ENCODE measurements at places on chromosomes 6 and 20. TPM values are rescaled to one million over a fixed set of nuclear protein-coding genes. Genes with fewer than 3 reads are reported as not detected.

DNA sequence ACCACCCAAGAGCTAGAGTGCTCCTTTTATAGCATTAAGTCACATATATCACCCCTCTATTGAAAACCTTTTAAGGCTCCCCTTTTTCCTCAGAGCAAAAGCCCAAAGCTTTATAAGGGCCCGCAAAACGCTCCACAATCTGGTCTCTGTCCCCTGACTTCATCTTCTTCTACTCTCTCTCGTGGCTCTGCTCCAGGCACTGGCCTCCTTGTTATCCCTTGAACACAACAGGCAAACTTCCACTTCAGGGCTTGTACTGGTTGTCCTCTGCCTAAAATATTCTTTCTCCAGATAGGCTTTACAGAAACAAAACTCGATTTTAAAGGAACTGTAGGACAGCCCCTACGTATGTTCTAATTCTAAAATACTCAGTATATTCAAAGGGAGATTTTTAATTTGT lies 44.0 kb upstream of the SPDEF start:
- DNase-seq, result peak; percentile 82

GRCh38 chr6:71157345-71157744 lies 131.3 kb upstream of the OGFRL1 start:
- no peak for DNase-seq

DNA sequence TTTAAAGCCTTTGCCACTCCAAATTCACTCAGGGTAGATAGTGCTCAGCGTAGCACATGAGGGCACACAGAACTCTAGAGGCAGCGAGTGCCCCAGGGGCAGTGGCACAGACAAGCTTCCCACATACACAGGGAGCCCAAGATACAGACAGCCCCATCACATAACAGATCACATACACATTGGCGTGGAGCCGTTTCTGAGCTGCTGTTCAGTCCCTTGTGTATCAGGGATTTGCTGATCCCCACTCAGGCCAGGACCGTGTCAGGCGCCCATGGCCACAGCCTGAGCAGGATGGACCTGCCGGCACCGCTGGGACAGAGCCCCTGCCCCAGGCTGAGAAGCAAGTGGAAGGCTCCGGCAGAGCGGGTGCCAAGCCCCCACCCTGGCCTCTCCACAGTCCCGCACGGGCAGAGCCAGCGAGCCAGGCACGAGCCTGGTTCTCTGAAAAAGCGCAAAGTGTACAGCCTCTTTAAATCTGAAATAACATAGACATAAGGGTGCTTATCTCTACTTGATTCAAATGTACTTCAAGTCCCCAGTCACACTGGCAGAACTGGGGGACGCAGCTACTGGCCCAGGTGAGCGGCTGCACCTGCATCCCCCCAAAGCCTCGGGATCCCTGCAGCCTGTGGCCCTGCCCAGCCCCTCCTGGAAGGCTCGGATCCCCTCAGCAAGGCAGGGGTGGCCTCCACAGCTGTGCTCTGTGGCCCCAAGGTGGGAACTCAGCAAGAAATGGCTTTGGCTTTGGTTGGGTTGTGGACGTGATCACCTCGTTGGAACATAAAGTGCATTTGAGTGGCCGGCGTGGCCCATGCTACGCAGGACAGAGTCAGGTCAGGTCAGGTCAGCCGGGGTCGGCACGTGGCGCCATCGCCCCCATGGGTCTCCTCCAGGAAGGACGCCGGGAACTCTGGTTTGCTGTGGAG lies 231.3 kb downstream of the ERMARD start:
- no peak for DNase-seq

DNA sequence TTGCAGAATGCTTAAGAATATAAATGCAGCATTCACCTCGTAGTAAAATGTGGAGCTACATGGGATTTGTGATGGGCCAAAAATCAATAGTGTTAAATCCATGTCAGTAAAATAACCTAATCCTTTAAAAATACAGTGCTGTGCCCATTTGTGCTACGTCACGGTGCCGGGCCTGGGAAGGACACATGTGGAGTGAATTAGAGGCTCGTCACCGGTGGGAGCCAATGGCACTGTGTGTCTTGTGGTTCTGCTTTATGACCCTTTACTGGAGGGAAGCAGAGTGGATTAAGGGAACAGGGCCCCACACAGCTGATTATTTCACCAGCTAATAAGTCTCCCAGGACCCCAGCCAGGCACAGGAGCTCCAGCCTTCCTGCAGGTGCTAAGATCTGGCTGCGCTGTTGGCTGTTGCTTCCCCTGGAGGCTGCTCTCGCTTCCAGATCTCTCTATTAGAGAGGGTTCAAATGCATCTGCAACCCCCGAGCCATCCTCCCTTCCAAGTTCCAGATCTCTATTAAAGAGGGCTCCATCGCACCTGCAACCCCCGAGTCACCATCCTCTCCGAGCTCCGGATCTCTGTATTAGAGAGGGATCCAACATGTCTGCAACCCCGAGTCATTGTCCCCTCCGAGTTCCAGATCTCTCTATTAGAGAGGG lies 405.8 kb downstream of the CDH4 start:
- no peak for DNase-seq

- peak; percentile 22 for DNase-seq
These were observed 26.1 kb upstream of the FANCE start for GRCh38 chr6:35426074-35426473.

DNA sequence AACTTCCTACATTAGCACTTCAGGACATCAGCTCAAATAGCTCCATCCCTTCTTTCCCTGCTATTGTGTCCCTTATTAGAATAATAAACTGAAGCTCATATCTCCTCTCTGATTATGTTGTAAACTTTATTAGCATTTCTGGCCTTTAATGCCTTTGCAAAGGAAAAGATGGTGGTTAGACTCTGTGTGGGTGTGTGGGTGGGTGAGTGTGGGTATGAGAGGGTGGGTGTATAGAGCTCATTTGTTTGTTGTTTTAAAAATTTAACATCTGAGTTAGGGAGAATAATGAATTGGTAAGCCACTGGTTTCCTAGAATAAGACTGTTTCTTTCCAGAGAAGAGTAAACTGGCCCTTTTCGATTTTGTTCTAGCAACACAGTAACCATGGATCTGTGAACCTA lies 70.6 kb upstream of the L3MBTL3 start:
- no peak for DNase-seq

- no peak for DNase-seq
These were observed 272.5 kb downstream of the BTBD9 start for GRCh38 chr6:38367231-38367630.

- DNase-seq, result no peak
These were observed 6.6 kb downstream of the TUBB start for GRCh38 chr6:30726506-30727413.

- DNase-seq, result no peak
These were observed 28.8 kb downstream of the METTL24 start for GRCh38 chr6:110329348-110329713.

DNA sequence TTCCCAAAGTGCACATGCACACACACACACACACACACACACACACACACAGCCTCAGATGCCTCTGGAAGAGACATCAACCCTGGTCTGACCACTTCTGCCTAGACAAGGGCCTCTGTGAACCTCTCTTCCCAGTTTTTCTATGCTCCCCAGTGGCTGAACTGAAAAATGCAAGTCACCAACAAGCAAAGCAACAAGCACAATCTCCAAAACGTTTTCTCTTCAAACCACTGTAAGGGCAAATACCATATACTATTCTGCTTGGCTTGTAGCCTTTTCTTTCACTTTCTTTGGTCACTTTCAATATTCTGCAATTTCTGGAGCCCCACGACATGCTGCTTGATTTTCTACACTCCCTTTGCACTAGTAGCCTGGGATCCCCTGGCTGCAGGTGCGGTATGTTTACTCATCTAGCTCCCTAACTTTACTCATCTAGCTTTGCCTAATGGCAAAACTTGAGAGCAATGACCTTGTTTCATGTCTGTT lies 121.4 kb upstream of the DST start:
- DNase-seq, result no peak

- DNase-seq, result no peak
These were observed 3.0 kb downstream of the DNPH1 start for GRCh38 chr6:43226192-43226851.

GRCh38 chr6:135651964-135652755 lies 154.6 kb upstream of the AHI1 start:
- DNase-seq, result no peak

DNA sequence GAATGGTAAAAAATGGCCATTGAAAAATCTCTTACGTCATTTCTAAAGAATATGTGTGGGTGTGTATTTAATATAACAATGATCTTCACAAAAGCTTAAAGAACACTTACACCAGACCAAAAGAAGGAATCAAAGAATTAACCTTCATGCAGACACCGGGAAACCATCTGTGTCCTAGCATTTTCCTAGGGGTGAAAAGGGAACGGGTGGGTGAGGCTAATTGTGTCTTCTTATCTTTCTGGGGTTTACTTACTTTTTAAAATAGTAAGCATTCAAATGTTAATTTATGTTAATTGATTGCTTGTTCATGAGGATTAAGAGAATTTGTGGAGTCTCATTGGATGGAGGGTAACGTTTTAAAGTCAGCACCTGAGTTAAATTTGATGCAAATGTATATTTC lies 47.5 kb downstream of the BMP2 start:
- no peak for DNase-seq

GRCh38 chr20:2101057-2101864 lies at the start of gene STK35:
TSS of gene STK35 (plus strand) at chr20:2101827. CDS start at chr20:2101882, 55 bp downstream.
- DNase-seq, result no peak

The RAMACL gene
- polyA plus RNA-seq, result not detected

DNA sequence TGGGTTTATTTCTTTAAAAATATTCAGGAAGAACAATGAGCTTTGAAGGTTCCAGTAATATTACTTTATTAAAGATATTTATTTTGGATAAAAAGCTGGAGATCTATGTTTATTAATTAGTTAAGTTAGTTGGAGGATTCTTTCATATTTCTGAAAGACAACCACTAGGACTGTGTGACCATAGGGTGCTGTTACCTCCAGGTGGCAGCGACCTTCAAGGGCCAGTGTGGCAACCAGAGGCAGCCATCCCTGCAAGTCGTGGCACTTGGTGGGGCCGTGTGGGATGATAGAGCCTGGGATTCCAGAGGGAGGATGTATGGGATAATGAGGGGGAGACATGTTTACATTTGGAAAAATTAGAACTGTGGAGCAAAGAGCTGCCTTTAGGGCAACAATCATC lies 95.5 kb upstream of the SCP2D1 start:
- no peak for DNase-seq

The RALY gene
- 247 TPM for polyA plus RNA-seq

The RBM24 gene
- polyA plus RNA-seq, result 8.9 TPM

GRCh38 chr6:121540210-121540609 lies 104.8 kb downstream of the GJA1 start:
- DNase-seq, result no peak

- no peak for DNase-seq
These were observed 99.4 kb downstream of the NCOA3 start for GRCh38 chr20:47600967-47601547.

The SNX21 gene
- polyA plus RNA-seq, result 23.9 TPM

The SLC22A1 gene
- 0.90 TPM for polyA plus RNA-seq

The RGS17 gene
- 0.65 TPM for polyA plus RNA-seq

- peak; percentile 77 for DNase-seq
These were observed 6.0 kb downstream of the OPN5 start for GRCh38 chr6:47787620-47788497.

DNA sequence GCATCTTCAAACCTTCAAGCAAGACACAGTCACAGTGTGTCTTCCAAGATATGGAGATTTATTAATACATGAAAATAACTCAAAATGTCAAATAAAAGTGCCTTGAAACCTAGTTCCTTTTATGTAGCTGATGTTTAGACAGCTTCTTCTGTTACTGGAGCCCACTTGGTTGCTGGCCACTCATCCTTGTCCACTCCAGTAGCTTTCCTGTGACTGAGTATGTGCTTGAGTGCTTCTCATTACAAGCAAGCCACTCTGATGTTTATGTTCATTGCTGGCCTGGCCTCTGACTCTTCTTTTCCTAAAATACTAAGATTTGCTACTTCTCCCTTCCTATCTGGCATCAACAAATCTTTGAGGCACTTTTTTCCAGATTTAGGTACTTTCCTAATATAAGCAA lies 545.2 kb upstream of the MAN1A1 start:
- DNase-seq, result no peak
